Nucleus accumbens (tissue), 56 donors: ENCODE measurements at places on chromosomes 2 and 18.
A peak's percentile ranks its signal among the peaks of the same experiment; 100 is the strongest.

- no peak for DNase-seq
Observed at GRCh38 chr2:229856413-229856812, 65.4 kb downstream of the TRIP12 start.

- DNase-seq = peak; percentile 24
Observed at GRCh38 chr2:28393114-28393836, 617 bp downstream of the FOSL2 start.

DNA sequence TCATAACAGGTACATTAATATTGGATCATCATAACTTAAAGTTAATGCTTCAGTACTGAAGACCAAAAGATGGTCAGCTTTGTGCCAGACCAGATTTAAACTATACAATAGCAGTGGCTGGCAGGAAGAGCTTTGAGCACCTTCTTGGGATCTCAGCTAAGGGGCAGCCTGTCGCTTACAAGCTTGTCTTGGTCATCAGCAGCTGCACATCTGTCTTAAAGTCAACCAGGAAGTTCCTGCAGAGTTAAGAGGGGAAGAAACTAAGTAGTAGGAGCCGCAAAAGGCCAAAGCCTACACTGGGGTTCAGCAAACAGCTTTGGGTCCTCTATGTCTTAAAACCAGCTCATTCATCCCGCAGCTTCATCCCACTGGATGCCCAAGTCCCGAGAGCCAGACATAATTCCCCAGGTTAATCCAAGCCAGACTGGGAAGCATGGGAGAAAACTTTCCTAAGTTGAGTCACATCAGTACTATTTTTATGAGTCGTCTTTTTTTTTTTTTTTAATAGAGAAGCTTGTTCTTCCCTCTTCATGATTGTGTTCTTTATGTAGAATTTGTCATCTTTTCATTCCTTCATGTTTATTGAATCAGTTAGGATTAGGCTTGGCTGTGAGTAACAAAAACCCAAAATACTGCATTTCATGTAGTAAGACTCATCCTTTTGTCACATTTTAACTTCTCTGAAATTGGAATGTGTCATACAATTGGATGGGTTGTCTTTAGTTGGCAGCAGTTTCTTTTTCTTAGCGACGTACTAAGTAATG is 59.3 kb downstream of the SERTAD2 start:
- no peak for DNase-seq

DNA sequence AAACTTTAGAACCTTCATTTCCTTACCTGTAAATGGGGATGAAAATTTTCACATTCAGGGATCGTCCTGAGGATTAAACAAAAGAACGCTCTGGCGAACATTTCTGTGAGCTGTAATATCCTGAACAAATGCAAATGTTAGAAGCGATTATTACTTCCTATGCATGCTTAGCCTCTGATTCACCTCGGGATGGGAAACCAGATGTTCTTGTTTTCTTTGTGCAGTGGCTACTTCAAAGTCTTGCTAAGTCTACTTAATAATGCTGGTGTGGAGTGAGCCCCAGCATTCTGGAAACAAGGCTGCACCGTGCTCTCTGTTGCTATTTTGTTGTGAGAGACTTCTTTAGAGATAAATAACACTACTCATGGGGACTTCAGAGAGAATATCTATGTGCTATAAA is 119.1 kb upstream of the PELI1 start:
- DNase-seq = no peak

DNA sequence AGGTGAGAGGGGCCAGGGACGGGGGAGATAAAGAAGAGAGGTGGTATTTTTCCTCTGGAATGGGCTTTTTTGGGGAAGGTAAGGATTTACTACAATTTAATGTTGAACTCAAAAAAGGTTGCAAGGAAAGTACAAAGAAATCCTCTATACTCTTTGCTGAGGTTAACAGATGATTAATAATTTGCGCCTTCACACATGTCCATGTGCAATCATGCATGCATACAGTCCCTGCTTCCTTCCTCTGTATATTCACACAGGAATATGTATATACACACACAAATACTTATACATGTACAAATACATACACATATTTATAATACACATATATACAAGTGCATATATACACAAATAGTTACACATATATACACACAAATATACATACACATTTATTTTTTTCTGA is 193.4 kb downstream of the NBAS start:
- DNase-seq = no peak

DNA sequence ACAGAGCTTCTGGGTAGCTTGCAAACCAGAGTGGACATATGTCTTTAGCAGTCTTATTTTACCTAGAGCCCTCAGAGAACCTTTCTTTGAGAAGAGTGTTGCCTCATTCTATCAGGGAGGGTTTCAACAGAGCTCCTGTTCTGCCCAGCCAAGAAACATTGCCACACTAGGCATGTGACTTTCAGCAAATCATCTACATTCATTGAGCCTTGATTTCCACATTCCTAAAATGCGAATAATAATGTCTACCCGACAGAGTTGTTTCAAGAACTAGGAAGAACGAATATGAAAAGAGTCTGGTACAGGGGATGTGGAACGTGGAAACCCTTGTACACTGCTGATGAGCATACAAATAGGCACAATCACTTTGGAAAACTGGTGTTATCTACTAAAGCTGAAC is 7.8 kb upstream of the PRKAG3 start:
- DNase-seq = no peak

DNA sequence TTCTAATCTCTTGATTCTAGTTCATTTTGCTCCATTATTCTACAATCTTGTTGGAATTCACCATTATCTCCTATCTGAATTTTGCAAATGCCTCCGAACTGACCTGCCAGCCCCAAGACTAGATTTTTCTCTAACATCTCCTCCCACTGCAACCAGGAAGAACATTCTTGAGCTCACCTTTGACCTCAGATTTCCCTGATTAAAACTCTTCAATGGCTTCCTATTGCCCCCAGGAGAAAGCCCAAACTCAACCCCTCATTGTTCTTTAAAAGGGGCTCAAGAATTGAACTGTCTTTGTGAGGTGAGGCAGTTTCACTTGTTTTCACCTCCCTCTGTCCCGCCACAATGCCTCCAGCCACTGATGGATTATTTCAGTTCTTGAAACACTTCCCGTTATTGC is 784.6 kb upstream of the ZEB2 start:
- no peak for DNase-seq

GRCh38 chr2:67400560-67401485 is 3.7 kb downstream of the ETAA1 start:
- no peak for DNase-seq

- no peak for DNase-seq
Observed at GRCh38 chr2:202109139-202109736, 36.2 kb downstream of the KIAA2012 start.

DNA sequence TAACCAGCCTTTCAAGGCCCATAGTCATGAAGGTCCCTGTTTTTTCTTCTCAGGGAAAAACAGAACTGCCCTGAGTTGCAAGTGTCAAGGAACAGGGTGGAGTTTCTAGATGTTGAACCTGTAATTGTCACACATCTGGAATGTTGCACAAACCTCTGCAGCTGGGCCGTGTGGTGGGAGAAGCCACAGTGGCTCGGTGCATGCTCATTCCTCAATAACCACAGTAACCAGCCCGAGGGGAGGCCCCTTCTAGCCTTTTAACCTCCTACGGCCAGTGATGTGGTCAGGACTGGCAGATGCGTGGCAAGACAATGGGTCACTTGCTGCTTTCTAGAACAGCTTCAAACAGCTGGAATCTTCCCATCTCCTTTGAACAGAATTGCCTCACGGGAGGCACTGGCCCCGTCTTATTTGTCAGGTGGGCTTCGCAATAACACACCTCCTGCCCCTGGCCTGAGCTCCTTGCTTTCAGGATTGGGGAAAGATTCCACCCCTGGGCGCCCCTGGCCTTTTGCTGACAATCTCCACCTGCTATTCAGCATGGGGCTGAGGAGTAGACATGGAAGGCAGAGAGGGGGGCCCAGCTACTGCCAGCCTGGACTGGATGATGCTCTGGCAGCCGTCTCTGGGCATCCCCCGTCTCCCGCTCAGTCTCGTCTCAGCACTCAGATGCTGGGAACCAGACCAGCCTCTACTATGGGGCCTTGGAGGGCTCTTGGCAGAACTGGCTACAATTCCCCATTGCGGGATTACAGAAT is 102.9 kb downstream of the KLHL29 start:
- no peak for DNase-seq

DNA sequence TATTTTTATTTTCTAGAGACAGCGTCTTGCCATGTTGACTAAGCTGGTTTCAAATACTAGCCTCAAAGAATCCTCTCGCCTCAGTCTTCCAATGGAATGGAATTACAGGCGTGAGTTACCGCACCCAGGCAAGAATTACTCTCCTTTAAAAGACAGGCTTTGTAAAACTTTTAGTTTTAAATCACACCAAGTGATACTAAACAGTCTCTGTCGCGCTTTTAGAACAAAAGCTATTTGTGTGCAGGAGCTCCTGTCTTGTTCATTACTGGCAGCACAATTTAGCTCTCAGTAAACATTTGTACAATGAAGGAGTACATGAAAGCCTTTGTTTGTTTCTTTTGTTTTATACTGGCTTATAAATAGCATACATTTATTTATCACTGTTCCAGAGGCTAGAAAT is 1719.2 kb upstream of the PIK3C3 start:
- DNase-seq = no peak
